T-cell (primary cell): ENCODE measurements at places on chromosomes 1 and 21. TPM values are rescaled to one million over a fixed set of nuclear protein-coding genes. Genes with fewer than 3 reads are reported as not detected.

TNFSF4 gene
- 3.8 TPM for total RNA-seq

C1orf94 gene
- total RNA-seq, result not detected

KIF17 gene
- total RNA-seq, result not detected

WLS gene
- total RNA-seq, result 0.53 TPM

MYOCOS gene
- total RNA-seq, result not detected
